ENCODE measurements at places on chromosomes 6 and 20.

GRCh38 chr6:44926556-44926955 lies 401.6 kb upstream of the RUNX2 start:
- H3K4me1 ChIP-seq = peaks cover 46% of the 10 kb centered on the region
- H3K36me3 ChIP-seq = peaks cover 2% of the 10 kb centered on the region
- H3K4me3 ChIP-seq = no peak overlapping the region
- no peaks in the 10 kb centered on the region for H3K27me3 ChIP-seq

DNA sequence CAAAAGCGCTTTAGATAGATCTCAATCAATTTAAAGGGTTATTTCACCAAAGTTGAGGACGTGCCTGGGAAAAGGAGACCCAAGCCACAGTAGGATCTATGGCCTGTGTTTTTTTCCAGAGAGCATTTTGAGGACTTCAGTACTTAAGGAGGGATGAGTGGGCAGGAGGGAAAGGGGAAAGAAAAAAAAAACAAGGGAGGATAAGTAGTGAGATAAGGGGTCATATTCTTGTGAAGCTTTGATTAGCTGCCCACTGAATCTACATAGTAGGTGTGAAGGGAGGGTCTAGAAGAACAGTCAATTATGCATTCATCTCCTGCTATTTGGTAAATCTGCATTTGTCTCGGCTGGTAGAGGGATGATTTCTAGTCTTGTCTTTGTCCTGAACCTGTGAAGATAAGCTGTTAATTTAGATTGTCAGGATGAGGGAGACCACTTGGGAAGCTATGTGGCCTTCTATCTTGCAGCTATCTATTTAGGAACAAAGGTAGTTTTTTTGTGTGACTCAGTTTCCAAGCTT lies 48.4 kb downstream of the CLVS2 start:
- no peaks in the 10 kb centered on the region for H3K4me1 ChIP-seq
- H3K4me3 ChIP-seq = no peak overlapping the region
- H3K27me3 ChIP-seq = no peaks in the 10 kb centered on the region
- no peaks in the 10 kb centered on the region for H3K36me3 ChIP-seq

DNA sequence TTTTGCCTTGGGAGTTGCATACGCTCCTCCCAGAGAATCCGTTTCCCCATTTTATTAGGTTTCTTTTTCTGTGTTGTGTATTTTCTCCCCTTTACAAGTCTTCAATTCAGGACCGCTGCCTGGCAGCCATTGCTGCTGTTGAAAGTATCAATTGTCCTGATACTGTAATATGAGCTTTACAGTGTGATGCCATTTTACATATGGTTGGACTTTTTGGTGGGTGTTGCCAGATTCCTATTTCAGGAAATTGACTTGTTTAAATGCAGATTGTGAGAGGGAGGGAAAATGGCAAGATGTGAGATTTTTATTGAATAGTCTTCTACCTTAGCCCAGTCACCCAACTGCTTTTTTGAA lies 1.2 kb downstream of the PANK2 start:
- H3K27ac ChIP-seq = peak overlapping the region; percentile 99
- no peaks in the 10 kb centered on the region for H3K27me3 ChIP-seq
- DNase-seq = no peak
- peaks cover 54% of the 10 kb centered on the region for H3K4me1 ChIP-seq
- H3K4me3 ChIP-seq = peak overlapping the region; percentile 99

DNA sequence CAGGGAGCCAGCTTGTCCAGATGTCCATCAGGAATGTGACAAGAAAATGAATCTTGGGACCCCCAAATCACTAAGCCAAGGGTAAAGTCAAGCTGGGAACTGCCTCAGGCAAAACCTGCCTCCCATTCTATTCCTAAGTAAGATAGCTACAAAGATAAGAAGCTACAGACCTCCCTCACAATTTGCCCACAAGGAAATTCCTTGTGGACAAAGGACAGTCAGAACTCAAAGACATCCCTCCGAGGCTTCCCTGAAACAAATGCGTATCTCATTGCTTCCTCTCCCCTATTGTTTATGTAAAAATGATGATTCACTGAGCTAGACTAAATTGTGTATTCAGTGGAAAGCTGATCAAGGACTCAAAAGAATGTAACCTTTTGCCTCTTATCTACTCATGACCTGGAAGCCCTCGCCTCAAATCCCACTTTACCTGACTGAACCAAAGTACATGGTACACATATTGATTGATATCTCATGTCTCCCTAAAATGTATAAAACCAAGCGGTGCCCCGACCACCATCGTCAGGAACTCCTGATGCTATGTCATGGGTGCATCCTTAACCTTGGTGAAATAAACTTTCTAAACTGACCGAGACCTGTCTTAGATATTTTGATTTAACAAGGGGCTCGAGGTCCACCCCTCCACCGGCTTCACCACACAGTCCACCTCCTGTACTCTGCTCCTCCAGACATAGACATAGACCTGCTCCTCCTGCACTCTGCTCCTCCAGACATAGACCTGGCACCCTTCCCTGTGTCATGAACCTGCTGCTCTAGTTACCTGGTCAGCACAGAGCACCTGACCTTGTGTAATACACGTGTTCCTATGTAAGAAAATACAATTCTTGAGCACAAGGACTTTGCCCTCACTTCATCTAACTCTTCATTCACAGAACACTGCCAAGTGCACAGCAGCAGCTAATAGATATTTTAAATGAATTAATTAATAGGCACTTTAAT lies 81.4 kb downstream of the WDR27 start:
- peaks cover 5% of the 10 kb centered on the region for H3K36me3 ChIP-seq
- H3K4me3 ChIP-seq = no peak overlapping the region
- H3K27ac ChIP-seq = no peak overlapping the region
- H3K27me3 ChIP-seq = no peaks in the 10 kb centered on the region

- H3K4me3 ChIP-seq = no peak overlapping the region
- no peaks in the 10 kb centered on the region for H3K4me1 ChIP-seq
- no peaks in the 10 kb centered on the region for H3K27me3 ChIP-seq
- H3K27ac ChIP-seq = no peak overlapping the region
These were observed 195.6 kb downstream of the FUT9 start for GRCh38 chr6:96211341-96211740.

DNA sequence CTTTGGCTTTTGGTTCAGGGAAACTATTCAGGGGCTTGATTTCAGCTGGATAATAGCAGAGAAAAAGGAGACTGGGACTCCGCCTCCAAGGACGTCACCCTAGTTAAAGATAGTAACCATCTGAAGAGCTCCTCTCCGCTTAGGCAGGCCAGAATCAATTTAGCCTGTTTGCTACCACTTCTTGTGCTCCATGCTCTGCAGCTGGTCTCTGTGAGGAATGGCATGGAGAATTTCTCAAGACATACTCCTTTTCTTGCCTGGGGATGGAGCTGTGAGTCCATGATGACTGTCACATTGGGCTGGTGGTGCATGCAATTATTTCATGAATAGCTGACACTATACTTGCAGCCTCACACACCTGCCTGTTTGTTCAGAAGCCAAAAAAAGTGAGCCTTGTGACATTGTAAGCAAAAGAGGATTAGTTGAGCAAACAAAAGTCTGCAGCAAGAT lies 61.4 kb downstream of the TXLNB start:
- no peak for DNase-seq
- peaks cover 11% of the 10 kb centered on the region for H3K4me1 ChIP-seq
- no peak overlapping the region for H3K4me3 ChIP-seq
- no peak overlapping the region for H3K27ac ChIP-seq
- peaks cover 5% of the 10 kb centered on the region for H3K36me3 ChIP-seq
- no peaks in the 10 kb centered on the region for H3K27me3 ChIP-seq

- H3K36me3 ChIP-seq = no peaks in the 10 kb centered on the region
- H3K4me1 ChIP-seq = no peaks in the 10 kb centered on the region
These were observed 384.0 kb upstream of the SASH1 start for GRCh38 chr6:147958683-147959082.

DNA sequence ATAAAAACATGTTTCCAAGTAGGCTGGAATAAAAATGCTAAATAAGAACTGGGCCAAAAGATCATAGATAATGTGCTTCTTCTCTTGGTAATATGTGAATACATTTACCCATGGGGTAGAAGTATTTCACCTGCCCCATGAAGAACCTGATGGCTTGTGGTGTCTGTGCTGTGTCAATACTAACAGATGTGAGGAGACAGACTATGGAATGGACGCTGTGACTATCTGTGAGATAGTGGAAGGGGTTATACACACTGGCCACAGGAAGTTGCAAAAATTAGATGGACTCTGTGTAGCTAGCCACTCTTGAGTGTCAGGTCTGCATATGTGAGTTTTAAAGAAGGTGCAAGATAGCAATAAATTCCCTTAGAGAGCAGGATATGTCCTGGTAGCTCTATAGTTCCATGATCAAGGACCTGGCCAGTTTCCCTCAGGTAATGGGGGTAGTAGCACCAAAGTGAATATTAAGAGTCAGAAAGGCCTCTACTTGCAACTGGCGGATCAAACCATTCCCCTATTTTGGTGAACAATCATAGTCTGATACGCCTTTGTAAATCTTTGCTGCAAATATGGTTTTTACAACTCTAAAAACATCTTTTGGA lies 48.6 kb downstream of the NEDD9 start:
- DNase-seq = no peak
- H3K4me1 ChIP-seq = no peaks in the 10 kb centered on the region

DNA sequence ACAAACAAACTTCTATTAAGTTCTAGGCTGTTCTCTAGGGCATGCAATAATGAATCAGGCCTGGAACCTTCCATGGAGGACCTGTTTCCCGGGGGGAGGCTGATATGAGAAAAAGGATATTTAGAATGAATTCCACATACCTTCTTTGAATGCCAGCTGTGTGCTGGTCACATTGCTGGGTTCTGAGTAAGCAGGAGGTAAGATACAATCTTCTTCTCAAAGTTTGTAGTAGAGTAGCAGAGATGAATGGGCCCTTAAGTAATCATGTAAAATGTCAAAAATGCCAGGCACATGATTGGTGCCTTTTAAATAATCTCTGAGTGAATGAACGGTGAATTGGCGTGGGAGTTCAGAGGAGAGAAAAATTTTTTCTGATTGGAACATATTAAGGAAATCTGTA lies 47.4 kb downstream of the TGM2 start:
- H3K4me1 ChIP-seq = no peaks in the 10 kb centered on the region
- no peak overlapping the region for H3K27ac ChIP-seq
- H3K36me3 ChIP-seq = no peaks in the 10 kb centered on the region
- DNase-seq = no peak

DNA sequence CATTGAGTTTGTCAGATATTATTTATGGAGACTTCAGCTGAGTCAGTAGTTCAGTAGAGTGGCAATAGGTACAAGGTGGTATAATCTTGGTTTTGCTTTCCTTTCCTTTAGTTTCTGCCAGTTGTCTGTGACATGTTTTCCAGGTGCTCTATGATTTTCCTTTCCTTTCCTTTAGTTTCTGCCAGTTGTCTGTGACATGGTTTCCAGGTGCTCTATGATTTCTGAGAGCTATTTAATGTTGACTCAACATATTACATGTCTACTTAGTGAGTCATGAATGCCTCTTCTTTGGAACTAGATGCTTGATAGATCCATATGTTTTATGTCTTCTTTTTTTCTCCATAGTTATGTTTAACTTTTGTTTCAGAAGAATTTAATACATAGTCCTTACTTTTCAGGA lies 186.4 kb upstream of the DEFB112 start:
- no peak for DNase-seq
- no peaks in the 10 kb centered on the region for H3K36me3 ChIP-seq
- no peak overlapping the region for H3K27ac ChIP-seq

DNA sequence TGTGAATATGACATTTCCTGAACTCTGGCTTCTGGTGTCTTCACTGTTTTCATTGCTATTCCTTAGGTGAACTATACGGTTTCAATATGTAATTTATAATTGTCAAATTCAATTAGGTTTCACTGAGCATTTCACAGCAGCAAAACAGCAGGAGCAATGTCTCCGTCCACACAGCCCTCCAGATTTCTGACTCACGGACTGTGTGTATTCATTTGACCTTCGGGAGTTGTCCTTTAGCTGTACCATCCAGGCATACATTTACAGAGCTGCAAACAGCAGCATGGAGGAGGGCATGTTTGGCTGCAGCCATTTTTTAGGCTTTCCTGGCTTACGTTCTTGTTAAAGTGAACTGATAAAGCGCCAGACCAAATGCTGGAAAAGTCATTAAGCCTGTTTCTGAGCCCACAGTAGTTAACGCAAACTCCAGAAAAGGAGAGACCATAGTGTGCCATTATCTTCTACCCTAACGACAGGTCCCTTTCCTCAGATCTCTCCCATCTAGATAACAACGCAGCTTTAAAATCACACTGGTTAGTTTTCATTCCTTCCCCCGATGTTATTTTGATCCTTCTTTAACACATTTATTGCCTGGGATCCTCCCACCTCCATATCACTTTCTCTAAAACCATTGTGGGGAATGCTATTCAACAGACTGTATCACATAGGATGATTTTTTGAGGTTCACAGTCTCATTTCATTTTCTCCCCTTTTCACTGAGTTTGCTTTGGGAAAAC lies 18.3 kb downstream of the FOXC1 start:
- DNase-seq = no peak
- no peak overlapping the region for H3K4me3 ChIP-seq
- peaks cover 17% of the 10 kb centered on the region for H3K4me1 ChIP-seq
- peaks cover 62% of the 10 kb centered on the region for H3K27me3 ChIP-seq
- no peaks in the 10 kb centered on the region for H3K36me3 ChIP-seq

GRCh38 chr6:90758741-90759140 lies 171.9 kb upstream of the MAP3K7 start:
- DNase-seq = no peak
- no peaks in the 10 kb centered on the region for H3K36me3 ChIP-seq
- H3K27ac ChIP-seq = no peak overlapping the region
- H3K27me3 ChIP-seq = peaks cover 17% of the 10 kb centered on the region
- H3K4me3 ChIP-seq = no peak overlapping the region

DNA sequence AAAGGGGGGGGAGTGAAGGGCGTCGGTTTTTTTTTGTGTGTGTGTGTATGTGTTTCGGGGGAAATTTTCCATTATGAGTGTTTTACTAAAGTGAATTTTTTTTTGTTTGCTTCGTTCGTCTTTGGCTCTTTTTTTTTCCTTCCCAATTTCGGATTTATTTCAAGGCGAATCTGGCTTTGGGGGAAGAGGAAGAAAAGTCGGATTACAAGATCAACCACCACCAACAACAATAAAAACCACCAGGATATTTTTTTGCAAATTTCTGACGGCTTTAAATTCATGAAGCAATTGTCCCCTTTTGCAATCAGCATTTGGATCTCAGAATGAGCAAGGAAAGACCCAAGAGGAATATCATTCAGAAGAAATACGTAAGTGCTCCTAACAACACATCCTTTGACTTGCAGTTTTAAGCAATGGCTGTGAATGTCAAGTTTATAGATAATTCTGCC lies 372 bp downstream of the JARID2 start:
- peak overlapping the region; percentile 99 for H3K4me3 ChIP-seq
- H3K36me3 ChIP-seq = peaks cover 20% of the 10 kb centered on the region
- no peak for DNase-seq
- no peaks in the 10 kb centered on the region for H3K27me3 ChIP-seq
- peak overlapping the region; percentile 100 for H3K27ac ChIP-seq

- H3K27me3 ChIP-seq = peaks cover 36% of the 10 kb centered on the region
- H3K27ac ChIP-seq = no peak overlapping the region
- H3K4me1 ChIP-seq = peaks cover 14% of the 10 kb centered on the region
- DNase-seq = no peak
- H3K36me3 ChIP-seq = no peaks in the 10 kb centered on the region
These were observed 592 bp upstream of the CTNNBL1 start for GRCh38 chr20:37693242-37693634.

DNA sequence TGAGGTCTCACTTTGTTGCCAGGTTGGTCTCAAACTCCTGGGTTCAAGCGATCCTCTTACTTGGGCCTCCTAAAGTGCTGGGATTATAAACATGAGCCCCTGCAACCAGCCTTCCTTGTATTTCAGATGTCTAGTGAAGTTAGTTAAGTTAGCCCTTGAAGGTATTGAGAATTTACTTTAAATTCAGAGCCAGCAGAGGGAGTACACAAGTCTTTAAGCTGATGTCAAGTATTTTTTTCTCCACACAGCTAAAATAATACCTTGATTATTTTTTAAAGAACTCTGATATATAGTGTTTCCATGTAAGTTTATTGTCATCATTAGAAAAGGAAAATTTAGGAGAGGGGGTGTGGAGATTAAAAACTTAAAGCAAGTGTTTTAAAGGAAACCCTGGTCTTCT lies 9.8 kb downstream of the FOXO3 start:
- no peaks in the 10 kb centered on the region for H3K27me3 ChIP-seq
- H3K4me1 ChIP-seq = peaks cover 35% of the 10 kb centered on the region
- peaks cover 2% of the 10 kb centered on the region for H3K36me3 ChIP-seq
- no peak overlapping the region for H3K4me3 ChIP-seq
- DNase-seq = no peak

Data from activated T-cell treated with anti-CD3 and anti-CD28 coated beads, Interleukin-2, amount 50 U/mL, for 72 hours (primary cell).